ENCODE measurements at places on chromosomes 4 and X.
A peak's percentile ranks its signal among the peaks of the same experiment; 100 is the strongest.

DNA sequence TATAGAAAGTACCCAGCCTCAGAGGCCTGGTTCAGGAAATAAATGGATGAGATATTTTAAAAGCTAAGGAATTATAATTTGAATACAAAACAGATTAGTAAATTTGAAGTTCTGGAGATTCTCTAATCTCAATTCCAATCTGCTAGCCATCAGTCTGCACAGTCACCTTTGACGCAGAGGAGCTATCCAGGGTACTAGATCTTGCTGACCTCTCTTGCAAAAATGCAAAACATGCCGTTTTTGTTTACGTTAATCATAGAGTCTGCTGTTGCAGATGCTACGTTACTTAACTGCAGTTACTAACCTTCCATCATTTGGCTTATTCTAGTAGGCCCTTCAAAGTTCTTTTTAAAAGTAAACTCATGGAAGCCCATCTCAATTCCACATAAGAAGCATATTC, 10.4 kb downstream of the CCSER1 start:
- DNase-seq, result peak; percentile 81

DNA sequence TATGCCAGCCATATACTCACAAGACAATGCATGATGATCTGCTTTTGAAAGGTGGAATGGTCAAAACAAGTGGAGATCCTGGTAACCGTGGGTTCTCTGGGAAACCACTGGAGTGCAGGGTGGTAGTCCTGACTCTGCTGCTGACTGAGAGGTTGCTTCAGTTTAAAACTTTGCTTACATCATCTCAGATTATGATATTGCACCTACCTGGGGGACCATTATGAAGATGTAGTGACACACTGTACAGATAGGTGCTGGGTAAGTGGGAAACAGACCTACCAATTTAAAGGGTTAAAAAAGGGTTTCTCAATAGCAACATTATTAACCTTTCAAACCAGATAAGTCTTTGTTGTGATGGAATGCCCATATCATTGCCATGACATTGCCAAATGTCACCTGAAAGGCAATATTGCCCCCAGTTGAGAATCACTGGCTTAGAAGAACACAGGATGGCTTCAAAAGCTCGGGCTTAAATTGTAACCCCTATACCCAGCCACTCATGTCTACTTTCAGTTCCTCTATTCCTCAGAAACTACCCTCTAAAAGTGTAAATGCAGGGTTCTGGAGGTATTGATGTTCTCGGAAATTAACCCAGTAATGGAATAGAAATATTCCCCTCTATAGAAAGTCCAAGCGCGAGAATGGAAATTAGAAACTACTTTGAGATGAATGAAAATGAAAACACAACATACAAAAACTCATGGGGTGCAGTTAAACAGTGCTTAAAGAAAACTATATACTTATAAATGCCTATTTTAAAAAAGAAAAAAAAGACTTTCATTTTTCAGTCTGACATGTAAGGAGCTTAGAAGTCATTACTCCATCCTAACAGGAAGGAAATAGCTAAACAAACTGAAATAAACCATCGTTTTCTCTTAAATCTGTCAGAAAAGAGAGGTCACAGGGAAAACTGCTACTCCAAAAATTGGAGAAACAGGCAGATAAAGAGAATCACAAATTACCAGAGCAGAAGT, 65.8 kb downstream of the ARHGEF6 start:
- DNase-seq, result no peak

DNA sequence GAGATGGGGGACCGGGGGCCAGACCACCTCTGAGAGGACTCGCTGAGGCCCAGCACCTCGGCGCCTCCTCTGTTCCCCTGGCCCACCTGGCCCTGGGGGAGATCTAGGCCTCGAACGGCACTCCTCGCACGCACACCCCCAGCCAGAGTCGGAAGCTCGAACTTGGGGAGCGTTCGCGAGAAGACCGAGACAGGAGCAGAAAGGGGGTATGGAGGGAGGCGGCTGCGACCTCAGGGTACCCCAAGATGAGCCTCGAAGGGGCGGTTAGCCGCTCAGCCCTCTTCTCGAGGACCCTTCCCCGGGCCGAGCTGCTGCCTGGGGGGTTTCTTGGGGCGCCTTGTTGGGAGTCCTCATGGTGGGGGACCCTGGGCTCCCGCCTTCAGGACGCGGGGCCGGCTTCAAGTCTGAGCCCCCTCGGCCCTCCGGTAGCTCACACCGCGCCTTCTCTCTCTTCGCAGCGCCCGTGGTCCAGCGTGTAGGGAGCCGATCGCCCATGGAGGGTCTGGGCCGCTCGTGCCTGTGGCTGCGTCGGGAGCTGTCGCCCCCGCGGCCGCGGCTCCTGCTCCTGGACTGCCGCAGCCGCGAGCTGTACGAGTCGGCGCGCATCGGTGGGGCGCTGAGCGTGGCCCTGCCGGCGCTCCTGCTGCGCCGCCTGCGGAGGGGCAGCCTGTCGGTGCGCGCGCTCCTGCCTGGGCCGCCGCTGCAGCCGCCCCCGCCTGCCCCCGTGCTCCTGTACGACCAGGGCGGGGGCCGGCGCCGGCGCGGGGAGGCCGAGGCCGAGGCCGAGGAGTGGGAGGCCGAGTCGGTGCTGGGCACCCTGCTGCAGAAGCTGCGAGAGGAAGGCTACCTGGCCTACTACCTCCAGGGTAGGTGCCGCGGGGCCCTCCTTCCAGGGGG, 706 bp downstream of the DUSP9 start:
- DNase-seq, result no peak

- DNase-seq, result no peak
Observed at GRCh38 chr4:9847968-9848748, 66.7 kb downstream of the DRD5 start.

DNA sequence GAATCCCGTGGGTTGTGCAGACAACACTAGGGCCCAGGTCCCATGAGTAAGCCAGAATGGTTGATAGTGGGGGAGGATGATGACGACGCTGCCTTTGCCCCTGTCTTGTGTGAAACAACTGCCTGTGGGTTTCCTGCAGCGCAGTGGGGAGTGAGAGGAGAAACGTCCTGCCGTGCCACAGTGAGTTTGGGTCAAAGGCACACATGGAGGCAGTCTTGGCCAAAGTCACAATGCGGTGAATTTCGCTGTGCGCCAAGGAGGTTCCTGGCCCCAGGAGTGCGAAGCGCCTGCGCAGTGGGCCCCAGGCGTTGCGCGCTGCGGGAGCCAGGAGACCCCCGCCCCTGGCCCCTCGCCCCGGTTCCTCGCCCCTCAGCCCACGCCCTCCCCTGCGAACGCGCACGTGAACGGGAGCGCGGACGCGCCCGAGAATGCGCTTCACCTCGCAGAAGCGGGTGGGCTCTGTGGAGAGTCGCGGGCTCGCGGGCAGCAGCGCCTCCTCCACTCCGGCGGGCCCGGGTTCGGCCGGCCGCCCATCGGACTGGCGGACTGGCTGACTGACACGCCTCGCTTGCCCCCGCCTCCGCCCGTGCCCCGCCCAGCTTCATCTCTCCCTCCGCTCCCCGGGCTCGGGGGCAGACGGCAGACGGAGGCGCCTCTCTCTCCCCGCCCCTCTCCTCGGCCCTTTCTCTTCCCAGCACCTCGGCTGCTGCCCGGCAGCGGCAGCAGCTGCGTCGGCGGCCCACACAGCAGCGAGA, at the start of gene NUDT10:
NUDT10 (plus strand) TSS at position 635 of the 755 bp plus-strand sequence. CDS start 144 bp downstream, outside the sequence.
- peak; percentile 25 for DNase-seq

- DNase-seq, result peak; percentile 53
Observed at GRCh38 chrX:113473418-113473817, 632.8 kb upstream of the AMOT start.

- DNase-seq, result no peak
Observed at GRCh38 chr4:97386969-97387368, 756.3 kb downstream of the STPG2 start.

- no peak for DNase-seq
Observed at GRCh38 chrX:106484233-106484632, 127.5 kb upstream of the RADX start.

DNA sequence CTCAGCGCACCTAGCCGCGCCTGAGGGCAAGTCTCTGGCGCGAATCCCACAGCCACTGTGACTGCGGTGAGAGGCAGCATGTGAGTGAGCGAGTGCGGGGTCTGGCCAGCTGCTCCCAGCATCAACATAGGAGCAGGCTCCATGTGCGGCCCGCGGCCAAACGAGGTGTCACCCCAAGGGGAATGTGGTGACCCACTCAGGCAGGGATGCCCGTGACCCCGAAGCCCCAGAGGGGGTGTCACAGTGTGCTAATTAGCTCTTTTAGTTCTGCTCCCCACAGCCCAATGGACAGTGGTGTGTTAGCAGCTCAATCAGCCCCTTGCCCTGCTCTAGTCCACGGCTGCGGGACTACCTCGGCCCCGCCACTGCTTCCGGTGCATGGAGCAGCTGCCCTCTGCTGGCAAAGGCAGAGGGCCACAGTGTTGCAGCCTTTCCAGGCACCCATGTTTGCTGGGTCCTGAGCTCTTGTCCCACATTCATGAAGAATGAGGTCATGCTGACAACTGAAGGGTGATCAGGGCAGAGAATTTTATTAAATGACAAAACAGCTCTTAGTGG, 61.4 kb downstream of the AGA start:
- peak; percentile 55 for DNase-seq

DNA sequence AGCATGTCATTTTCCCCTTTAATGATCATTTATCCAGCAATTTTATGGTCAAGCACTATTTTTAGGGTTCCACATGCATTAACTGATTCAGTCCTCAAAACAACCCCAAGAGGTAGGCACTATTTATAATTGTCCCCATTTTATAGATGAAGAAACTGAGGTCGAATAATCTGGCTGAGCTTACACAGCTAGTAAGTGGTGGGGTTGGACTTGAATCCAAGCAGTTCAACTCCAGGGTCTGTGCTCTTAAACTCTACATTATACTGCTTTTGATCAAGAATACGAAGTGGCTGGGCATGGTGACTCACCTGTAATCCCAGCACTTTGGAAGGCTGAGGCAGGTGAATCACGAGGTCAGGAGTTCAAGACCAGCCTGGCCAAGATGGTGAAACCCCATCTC, 3.2 kb upstream of the CHRNA9 start:
- DNase-seq, result no peak

GRCh38 chr4:129239088-129239487, 143.1 kb downstream of the C4orf33 start:
- no peak for DNase-seq

- DNase-seq, result no peak
Observed at GRCh38 chrX:3252744-3253143, 93.7 kb downstream of the MXRA5 start.
